Mammary microvascular endothelial cell (primary cell): ENCODE measurements at places on chromosomes 11 and 22. TPM values are rescaled to one million over a fixed set of nuclear protein-coding genes. Genes with fewer than 3 reads are reported as not detected.

The FTH1 gene
- total RNA-seq = 854 and 859 TPM in 2 replicates

The APLNR gene
- total RNA-seq = 0.27 TPM in 1 of 2 replicates, not detected in the other

The KRTAP5-7 gene
- total RNA-seq = not detected in 2 replicates

The ADM2 gene
- 0.64 and 0.87 TPM in 2 replicates for total RNA-seq

The ACTN3 gene
- total RNA-seq = not detected in 2 replicates

The GAL3ST1 gene
- total RNA-seq = not detected in 2 replicates

The FGF3 gene
- not detected in 2 replicates for total RNA-seq

The PHETA2 gene
- total RNA-seq = 12.5 and 14.0 TPM in 2 replicates

The APOA5 gene
- not detected in 2 replicates for total RNA-seq

The SLC22A6 gene
- not detected in 2 replicates for total RNA-seq

The MPZL2 gene
- total RNA-seq = 129 and 135 TPM in 2 replicates

The FADD gene
- total RNA-seq = 37.1 and 38.5 TPM in 2 replicates

The BIK gene
- total RNA-seq = 0.39 and 0.53 TPM in 2 replicates

The SLC7A4 gene
- not detected in 2 replicates for total RNA-seq

The CADM1 gene
- total RNA-seq = 0.69 and 4.2 TPM in 2 replicates

The SLC5A4 gene
- 0.20 and 1.1 TPM in 2 replicates for total RNA-seq

The CWF19L2 gene
- total RNA-seq = 6.4 and 7.7 TPM in 2 replicates

The TMEM151A gene
- total RNA-seq = under 0.01 TPM in 1 of 2 replicates, not detected in the other

The RIC3 gene
- total RNA-seq = not detected in 2 replicates

The ME3 gene
- 42.4 and 47.7 TPM in 2 replicates for total RNA-seq

The RFPL3 gene
- total RNA-seq = not detected in 2 replicates

The CHADL gene
- total RNA-seq = 3.1 and 3.8 TPM in 2 replicates

The MN1 gene
- total RNA-seq = 2.1 and 2.9 TPM in 2 replicates

The MMP12 gene
- total RNA-seq = 0.05 TPM in 1 of 2 replicates, not detected in the other

The SLC6A5 gene
- total RNA-seq = not detected in 2 replicates

The MAP4K2 gene
- total RNA-seq = 32.2 and 41.7 TPM in 2 replicates

The C11orf91 gene
- not detected in 2 replicates for total RNA-seq

The KREMEN1 gene
- total RNA-seq = 0.44 and 0.67 TPM in 2 replicates

The FAM180B gene
- total RNA-seq = not detected in 2 replicates

The TMEM41B gene
- total RNA-seq = 30.3 and 35.7 TPM in 2 replicates

The LRRC32 gene
- total RNA-seq = 129 and 139 TPM in 2 replicates

The HTR3B gene
- total RNA-seq = not detected in 2 replicates

The CRYBB3 gene
- total RNA-seq = not detected in 2 replicates

The OR52I1 gene
- total RNA-seq = not detected in 2 replicates

The IGLL1 gene
- not detected in 2 replicates for total RNA-seq

The TAGLN gene
- 58.5 and 66.9 TPM in 2 replicates for total RNA-seq

The PANX3 gene
- not detected in 2 replicates for total RNA-seq

The MAJIN gene
- total RNA-seq = not detected in 2 replicates

The LGALS12 gene
- not detected in 2 replicates for total RNA-seq

The POU2AF2 gene
- total RNA-seq = not detected in 2 replicates

The CEP126 gene
- total RNA-seq = 0.34 and 0.60 TPM in 2 replicates

The LMO2 gene
- total RNA-seq = 23.7 and 26.2 TPM in 2 replicates

The SMIM35 gene
- not detected in 2 replicates for total RNA-seq

The MMP10 gene
- total RNA-seq = 6.2 and 7.9 TPM in 2 replicates

The TTC36 gene
- 0.39 TPM in 1 of 2 replicates, not detected in the other for total RNA-seq

The SCUBE2 gene
- 0.33 and 0.59 TPM in 2 replicates for total RNA-seq

The UQCR10 gene
- total RNA-seq = 80.6 and 91.3 TPM in 2 replicates

The MYRF gene
- total RNA-seq = 2.3 and 4.3 TPM in 2 replicates

The DGCR8 gene
- 18.3 and 19.0 TPM in 2 replicates for total RNA-seq

The PLAAT4 gene
- total RNA-seq = 12.7 and 14.7 TPM in 2 replicates

The TEX54 gene
- not detected in 2 replicates for total RNA-seq
